ENCODE measurements at places on chromosomes 5 and 9.

GRCh38 chr5:40619421-40619820 is 60.3 kb upstream of the PTGER4 start:
- DNase-seq = no peak

DNA sequence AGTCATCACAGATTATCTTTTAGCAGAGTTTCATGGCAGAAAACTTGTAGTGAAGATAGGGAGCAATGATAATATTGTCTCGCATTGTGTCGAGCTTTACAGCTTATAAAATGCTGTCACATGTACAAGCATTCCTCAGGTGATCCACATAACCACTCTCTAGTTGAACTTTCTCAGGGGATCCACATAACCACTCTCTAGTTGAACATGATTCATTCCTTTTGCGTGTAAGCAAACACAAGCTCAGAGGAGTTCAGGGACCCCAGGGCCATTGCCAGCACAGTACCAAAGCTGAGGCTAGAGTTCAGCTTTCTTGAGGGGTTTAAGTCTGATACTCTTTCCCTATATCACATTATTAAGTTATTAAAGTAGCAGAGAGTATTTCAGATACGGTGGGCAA is 86.7 kb downstream of the CDH6 start:
- no peak for DNase-seq

DNA sequence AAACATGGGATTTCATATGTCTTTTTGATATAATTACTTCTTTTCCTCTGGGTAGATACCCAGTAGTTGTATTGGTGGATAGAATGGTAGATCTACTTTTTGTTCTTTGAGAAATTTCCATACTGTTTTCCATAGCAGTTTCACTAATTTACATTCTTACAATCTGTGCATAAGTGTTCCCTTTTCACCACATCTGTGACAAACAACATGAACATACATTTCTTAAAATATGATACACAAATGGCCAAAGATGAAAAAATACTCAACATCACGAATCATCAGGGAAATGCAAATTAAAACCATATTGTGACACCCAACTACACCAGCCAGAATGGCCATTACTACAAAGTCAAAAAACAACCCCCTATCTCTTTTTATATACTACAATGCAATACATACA is 1778.5 kb upstream of the ACO1 start:
- no peak for DNase-seq

DNA sequence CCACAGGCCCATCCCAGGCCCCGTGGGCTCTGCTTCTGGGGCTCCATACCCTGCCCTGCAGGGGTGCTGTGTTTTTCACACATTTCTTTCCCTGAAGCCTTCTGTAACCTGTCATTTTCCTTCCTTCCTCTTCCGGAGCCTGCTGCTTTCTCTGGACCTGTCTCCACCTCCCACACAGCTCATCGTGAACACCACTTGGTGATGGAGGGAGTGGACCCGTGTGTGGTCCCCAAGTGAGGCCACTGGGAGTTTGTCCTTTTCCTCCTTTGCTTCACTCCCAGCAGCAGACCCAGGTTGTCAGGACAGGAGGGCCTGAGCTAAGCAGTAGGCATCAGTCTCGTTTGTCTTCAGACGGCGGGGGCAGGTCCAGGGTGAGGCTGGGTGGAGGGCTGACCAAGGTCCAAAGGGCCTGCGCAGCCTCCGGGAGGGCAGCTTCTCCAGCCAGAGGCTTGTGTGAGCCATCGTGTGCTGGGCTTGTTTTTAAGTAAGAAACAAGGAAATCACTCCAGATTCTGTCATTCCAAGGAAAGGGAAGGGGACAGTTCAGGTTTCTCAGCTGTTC is 5.8 kb upstream of the POMT1 start:
- DNase-seq = no peak

DNA sequence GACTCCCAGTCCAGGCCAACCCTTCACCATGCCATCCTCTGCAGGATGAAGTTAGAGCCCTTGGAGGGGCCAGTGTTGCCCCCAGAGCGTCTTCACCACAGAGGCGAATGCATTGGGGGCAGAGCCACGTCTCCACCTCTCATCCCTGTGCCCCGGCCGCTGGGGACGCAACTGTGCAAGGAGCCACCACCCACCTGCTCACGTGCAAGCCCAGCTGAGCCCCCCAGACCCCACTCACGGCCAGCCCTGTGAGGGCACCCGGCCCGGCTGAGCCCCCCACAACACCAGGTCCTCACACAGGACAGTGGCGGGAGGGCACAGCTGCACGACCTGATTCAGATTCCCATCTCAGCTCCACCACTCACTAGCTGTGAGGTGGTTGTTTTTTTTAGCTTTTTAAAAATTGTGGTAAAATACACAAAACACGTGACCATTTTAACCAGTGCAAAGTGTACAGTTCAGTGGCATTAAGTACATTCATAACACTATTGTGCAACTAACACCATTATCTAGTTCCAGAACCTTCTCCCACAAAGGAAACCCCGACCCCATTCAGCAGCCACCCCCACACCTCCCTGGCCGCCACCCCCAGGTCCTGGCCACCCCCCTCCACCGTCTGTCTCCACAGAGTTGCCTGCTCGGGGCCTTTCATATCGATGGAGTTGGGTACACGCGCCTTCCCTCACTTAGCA is 33.5 kb upstream of the UBAC1 start:
- DNase-seq = no peak

GRCh38 chr5:179284751-179285631 is 60.3 kb downstream of the ADAMTS2 start:
- no peak for DNase-seq

- DNase-seq = no peak
These were observed 22.2 kb downstream of the TTLL11 start for GRCh38 chr9:122070728-122071515.

DNA sequence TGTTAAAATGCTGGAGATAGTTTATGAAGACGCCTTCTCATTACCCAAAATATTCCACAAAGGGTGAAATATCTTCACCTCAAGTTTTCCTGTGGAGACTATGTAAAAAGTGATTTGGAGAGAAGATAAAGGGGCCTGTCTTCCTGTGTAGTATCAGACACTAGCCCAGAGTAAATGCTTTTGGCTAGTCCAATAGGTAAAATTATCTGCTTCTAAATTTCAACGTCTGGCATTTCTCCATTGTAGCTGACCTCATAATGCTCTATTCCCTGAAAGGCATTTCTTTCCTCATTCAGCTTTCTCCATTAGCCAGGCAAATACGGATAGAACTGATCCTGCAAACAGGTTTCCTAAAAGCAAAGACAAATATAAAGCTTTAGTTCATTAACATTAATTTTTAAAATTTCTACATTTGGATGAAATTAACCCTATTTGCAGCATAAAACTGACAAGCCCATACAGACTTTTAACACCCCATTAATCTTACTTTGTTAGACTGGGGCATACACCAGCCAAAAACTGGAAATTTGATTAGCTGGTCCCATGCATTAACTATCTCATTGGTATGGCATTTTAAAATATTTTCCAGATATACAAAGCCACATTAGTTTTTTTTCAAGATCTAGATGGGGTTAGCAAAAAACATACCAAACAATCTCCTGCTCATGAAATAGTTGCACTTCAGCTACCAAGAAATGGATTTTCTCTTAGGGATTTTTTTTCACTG is 548.8 kb downstream of the EFNA5 start:
- no peak for DNase-seq

DNA sequence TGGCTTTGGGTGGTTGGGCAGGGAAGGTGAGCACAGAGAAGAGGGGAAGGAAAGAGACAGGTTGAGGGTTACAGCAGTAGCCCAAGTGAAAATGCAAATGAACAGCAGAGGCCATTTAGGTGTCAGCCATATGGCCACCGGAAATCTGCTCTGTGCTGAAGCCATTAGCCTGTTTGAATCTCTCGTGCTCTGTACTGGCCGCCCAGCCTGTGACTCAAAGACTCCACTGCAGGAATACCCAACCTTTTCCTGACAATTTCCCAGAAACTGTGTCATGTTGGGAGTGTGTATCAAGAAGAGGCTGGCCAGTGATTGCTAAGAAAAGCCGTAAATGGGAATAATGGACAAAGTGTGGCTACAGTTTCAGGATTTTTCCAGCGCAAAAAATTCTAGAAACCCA is 35.9 kb upstream of the RAI14 start:
- DNase-seq = no peak

GRCh38 chr9:109238125-109238524 is 71.1 kb upstream of the FRRS1L start:
- no peak for DNase-seq

- DNase-seq = no peak
These were observed 104.2 kb downstream of the LIFR start for GRCh38 chr5:38452201-38452600.

- DNase-seq = no peak
These were observed 153.7 kb upstream of the DAPK1 start for GRCh38 chr9:87343816-87344430.

- DNase-seq = no peak
These were observed 23.2 kb upstream of the ADAMTS16 start for GRCh38 chr5:5116956-5117355.

DNA sequence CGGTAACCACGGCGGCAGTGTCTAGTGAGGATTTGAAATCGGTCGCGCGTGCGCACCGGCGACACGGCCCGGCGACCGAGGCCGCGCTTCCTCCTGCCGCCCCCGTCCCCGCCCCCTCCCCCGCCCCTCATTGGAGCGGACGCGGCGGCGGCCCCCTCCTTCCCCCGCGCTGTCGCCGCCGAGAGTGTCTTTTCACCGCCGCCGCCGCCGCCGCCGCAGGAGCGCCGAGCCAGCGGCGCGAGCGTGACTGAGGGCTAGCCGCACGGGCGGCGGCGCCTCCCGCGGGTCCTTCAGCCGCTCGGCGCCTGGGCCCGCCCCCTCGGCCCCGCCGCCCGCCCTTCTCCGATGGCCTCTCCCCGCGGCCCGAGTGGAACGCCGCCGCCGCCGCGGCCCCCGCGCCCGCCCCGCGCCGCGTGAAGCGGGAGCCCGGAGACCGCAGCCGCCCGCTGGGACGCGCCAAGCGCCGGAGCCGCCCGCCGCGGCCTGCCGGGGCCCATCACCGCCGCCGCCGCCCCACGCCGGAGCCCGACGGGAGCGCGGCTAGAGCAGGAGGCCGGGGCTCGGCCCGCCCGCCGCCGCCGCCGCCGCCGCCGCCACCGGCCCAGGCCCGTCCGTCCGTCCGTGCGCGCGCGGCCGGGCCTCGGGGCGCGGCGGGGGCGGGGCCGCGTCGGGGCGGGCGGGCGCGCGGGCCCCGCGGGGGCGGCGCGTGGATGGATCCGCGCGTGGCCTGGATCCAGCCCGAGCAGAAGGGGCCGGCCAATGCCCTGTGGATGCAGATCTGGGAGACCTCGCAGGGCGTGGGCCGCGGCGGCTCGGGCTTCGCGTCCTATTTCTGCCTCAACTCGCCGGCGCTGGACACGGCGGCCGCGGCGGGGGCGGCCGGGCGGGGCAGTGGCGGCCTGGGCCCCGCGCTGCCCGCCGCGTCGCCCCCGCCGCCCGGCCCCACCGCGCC is at the start of gene TENT4A:
TSS of gene TENT4A (plus strand) at position 159 of the 952 bp plus-strand sequence. CDS start at position 711, 552 bp downstream.
- peak; percentile 82 for DNase-seq

DNA sequence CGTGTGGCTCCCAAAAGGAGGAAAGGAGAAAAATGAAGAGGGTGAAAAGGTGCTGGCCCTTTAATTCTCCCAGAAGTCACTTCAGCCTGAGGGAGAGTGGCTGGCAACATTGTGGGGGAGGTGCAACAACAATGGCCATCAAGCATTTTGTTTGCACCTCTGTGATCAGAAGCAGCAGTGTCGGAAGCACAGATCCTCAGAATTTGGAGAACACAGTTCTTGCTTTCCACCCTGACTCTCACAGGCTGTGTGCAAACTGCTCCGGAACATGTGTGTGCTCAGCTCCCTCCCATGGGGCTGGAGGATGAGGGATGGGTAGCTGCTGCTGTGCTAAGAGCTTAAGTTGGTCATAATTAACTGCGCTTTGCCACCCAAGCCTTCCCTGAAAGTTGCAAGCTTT is 127.1 kb downstream of the DPYSL3 start:
- no peak for DNase-seq

DNA sequence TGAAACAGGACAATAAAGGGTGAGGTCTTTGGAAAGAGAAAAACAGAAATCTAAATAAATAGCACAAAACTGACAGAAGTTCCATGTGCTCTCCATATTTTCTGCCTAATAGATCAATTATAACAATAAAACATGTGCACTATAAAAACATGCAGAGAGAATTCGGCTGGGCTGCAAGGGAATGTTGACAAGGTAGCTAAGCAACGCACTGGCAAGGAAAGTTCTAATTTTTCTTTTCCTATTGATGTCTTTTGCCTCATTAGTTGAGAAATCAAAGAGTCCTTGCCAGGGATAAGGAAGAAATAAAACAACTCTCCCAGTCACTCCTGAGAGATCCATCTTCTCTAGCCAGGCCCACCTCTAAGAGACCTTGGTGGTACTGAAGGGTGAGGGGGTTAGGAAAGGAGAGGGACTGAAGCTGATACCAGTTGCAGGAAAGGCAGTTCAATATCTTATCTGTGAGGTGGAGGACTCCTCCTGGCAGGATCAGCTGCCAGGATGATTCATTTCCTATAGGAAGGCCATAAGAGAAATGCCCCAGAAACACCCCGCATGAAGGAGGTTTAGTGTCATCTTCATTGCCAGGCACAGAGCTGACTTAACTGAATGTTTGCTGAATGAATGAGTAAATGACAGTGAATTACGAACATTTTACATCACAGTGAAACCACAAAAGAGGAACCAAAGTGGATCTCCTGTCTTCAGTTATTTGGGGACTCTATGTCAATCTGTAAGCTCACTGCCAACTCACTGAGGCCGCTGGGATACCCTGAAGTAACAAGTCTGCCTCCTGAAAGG is 63.7 kb upstream of the IFNK start:
- DNase-seq = no peak

GRCh38 chr9:137589441-137590122 is 730 bp downstream of the ZMYND19 start:
- DNase-seq = no peak
